COLO829 (cell line): ENCODE measurements at places on chromosomes 6 and 20.

- no peak for DNase-seq
Observed at GRCh38 chr6:143732536-143732935, 54.8 kb downstream of the PHACTR2 start.

- DNase-seq, result no peak
Observed at GRCh38 chr6:141056945-141057625, 1075.6 kb upstream of the GJE1 start.

DNA sequence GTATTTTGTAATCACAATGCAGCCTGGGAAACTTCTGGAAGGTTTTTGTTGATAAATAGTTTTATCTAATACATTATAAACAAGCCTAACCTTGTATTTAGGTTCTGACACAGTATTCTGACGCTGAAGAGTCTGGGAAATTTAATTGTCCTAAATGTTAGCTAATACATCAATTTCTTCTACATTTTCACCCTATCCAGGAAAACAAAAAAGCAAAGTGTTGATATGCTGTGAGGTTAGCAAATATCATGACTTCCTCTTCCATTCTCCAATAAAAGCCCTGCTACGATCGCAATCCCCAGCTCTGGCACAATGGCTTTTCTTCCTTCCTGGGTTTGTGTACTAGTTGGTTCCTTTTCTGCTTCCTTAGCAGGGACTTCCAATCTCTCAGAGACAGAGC lies at the start of gene C6orf58:
C6orf58 (plus strand) TSS at position 301 of the 400 bp plus-strand sequence; CDS start at position 313, 12 bp downstream.
- DNase-seq, result no peak

DNA sequence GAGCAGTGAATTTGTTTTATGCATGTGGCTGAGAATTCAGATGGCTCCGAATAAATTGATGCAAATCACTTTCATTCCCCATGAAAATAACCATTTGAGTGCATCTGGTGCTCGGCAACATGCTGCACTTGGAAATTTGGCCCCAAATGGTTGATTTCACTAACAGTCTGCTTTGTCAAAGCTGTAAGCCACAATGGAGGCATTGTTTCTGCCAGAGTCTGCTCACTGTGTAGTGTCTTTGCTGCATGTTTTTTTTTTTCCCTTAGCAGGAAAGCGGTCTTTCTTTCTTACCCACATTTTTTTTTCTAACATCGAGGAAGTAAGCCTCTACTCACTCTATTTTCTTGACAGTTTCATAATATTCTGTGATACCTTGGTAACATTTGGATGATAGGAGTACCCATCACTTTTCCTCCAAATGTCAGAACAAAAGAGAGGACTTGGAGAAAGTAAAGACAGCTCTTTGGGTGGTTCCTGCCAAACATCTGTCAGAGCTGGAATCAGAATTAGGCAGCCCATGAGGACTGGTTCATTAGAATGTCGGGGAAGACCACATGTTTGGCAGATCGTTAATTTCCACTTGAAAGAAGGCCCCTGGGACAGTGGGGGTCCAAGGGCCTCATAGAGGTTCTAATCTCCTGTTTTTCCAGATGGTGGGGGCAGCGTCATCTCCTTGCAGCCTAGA lies 149.5 kb downstream of the DOK5 start:
- DNase-seq, result peak; percentile 86

DNA sequence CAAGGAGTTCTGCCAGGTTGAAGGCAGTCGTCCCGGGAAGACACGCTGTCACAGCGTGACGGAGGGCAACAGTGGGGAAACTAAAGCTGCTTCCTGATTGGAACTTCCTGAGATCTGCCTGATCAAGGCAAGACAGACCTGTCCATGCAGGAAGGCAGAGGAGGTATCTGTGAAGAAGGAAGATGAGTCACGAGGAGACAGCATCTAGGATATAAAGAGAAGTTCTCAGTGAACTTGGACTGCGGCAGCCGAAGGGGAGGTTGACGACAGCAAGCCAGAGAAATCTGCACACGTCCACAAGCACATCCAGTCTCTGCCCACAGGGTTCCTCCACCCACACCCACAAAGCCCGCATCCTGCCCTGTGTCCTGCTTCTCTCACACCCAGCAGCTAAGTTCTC lies 38.6 kb downstream of the PREP start:
- peak; percentile 40 for DNase-seq

DNA sequence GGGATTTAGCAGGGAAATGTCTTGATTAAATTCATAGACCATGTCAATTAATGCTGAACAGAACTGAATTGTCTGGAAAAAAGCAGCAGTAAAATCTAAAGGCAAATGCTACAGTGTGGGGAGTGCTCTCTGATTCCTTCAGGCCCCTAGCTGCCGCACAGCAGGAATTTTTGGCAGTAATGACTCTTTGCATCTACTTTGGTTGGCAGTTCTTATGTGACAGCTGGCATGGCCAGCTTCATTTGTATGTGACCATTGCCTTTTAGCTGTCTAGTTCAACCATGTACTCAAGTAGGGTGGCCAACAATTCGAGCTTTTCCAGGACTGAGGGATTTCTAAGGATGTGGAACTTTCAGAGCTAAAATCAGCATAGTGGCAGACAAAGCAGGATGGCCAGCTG lies 499.1 kb upstream of the MAN1A1 start:
- no peak for DNase-seq

DNA sequence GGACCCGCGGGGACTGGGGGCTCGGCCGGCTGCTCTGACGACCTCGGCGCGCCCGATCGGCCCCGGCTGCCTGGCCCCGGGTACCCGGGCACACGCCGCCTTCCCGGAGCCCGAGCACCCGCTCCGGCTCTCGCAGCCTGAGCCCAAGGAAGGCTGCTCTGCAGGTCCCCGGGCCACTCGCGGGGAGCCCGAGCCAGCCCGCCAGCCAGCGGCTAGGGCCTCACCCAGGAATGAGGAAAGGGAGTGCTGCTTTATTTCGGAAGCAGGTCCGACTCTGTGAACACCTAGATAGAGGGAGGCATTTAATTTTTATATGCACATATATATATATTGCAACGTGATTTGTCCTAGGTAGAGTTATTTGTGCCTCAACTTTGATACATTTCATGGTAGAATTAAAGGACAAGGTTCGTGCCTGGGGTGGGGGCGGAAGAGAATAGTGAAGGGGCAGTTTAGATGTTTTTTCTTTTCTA lies 15.5 kb downstream of the FOXA2 start:
- no peak for DNase-seq

GRCh38 chr20:56624786-56625681 lies 4.1 kb upstream of the TFAP2C start:
- no peak for DNase-seq

DNA sequence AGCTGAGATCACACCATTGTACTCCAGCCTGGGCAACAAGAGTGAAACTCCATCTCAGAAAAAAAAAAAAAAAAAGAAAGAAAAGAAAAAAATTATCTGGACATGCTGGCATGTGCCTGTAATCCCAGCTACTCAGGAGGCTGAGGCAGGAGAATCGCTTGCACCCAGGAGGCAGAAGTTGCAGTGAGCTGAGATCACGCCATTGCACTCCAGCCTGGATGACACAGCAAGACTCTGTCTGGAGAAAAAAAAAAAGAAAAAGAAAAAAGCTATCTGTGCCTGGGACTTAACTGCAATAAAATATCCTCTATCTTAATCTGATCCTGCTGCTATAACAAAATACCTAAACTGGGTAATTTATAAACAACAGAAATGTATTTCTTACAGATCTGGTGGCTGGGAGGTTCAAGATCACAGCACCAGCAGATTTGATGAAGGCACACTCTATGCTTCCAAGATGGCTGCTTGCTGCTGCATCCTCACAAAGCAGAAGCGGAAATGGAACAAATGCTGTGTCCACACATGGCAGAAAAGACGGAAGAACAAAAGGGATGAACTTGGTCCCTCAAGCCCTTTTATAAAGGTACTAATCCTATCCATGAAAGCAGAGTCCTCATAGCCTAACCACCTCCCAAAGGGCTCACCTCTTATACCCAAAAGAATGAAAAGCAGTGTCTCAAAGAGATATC lies 273.3 kb upstream of the JARID2 start:
- no peak for DNase-seq

DNA sequence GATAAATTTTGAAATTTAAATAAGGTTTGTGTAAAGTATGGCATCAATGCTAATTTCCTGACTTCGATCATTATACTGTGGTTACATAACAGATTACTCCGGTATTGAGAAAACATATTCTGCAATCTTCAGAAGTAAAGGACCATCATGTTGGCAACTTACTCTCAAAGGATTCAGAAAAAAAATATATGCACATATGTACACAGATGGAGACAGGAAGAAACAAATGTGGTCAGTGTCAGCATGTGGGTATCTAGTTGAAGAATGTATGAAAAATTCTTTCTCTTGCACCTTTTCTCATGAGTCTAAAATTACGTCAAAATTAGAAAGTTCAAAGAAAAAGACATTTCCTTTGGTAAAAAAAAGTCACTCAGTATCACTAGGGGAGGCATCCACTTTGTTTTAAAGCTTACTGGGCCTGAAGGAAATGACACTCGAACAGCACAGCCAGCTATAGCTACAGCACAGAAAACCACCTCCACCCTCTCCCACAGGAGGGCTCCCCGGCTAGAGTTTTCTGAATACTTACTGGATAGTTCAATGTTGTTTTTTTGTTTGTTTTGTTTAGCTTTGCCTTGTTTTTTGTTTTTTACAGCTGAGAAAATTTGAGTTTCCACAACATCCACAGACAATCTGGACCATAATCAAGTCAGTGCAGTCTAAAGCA lies 317.2 kb upstream of the AGPAT4 start:
- DNase-seq, result no peak

DNA sequence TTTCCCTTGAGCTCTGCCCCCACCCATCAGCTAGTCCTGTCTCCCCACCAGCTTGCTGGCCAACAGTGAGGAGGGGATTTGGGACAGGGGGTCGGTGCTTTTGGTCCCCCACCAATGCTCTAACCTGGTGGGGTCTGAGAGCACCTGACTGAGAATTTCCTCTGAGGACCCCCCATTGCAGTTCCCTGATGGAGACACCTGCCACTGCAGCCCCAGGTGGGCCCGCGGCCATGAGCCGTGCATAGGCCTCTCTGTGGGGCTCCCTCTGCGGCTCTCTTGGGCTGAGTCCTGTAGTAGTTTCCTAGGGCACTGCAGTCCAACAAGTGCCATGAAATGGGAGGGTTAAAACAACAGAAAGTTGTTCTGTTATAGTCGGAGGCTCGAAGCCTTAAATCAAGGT lies 172.2 kb upstream of the SNX9 start:
- DNase-seq, result no peak

- DNase-seq, result no peak
Observed at GRCh38 chr6:149437212-149437611, 37.1 kb downstream of the SUMO4 start.

- no peak for DNase-seq
Observed at GRCh38 chr6:120938876-120939472, 395.3 kb downstream of the TBC1D32 start.

DNA sequence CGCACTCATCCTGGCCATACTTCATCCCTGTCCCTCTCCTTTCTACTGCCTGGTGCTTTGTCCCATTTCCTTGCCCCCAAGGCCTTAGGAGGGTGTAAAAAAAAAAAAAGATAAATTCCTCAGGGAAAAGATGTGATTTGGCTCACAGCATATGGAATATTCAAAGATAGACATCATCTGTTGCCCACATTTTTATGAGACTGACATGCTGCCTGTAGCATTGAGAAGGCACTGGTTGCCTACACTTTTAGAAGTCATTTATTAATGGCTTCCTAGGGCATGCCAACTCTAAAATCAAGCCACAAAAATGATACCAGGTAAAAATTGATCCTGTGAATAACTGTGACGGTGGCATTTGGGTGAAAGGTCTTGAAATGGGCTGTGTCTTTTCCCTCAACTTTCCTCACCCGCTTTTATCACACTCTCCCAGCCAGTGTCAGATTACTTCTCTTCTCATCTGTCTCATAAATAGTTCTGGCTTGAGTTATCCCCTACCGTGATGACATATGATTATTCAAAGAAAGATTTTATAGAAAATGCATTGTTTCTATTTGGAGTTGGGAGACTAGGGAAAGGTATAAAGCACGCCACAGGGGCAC lies 139.4 kb downstream of the CARMIL1 start:
- DNase-seq, result no peak

- no peak for DNase-seq
Observed at GRCh38 chr6:107941627-107942026, 16.4 kb downstream of the SEC63 start.

DNA sequence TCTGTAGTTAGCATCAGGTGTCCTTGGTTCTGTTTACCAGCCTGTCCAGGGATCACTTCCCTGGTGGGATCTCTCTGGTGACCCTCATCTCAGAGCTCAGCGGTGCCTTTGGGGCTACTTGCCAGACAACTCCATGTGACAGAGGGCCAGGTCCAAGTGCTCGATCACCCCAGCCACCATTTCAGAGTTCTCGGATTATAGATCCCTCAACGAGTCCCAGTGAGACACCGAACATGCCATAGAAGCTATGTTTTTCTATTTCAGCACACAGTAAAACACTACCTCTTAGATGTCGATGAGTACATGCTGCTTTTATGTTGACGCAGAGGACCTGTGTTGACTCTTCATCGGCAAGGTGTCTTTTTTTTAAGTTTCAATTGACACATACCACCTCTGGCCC lies 170.1 kb upstream of the AKAP12 start:
- no peak for DNase-seq

- no peak for DNase-seq
Observed at GRCh38 chr6:47788498-47788884, 6.7 kb downstream of the OPN5 start.

- no peak for DNase-seq
Observed at GRCh38 chr20:34531608-34532265, 15.5 kb downstream of the DYNLRB1 start.

DNA sequence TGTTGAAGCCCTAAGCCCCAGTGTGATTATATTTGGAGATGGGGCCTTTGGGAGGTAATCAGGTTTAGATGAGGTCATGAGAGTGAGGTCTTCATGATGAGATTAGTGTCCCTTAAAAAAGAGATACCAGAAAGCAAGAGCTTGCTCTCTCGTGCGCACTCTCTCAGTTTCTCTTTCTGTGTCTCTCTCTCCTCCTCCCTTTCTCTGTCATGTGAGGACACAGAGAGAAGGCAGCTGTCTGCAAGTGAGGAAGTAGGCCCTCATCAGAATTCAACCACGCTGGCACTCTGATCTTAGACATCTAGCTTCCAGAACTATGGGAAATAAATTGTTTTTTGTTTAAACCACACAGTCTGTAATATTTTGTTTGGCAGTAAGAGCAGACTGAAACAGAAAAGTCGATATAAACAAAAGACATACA lies 180.5 kb downstream of the IBTK start:
- no peak for DNase-seq
